ENCODE measurements at places on chromosomes 1 and 21. TPM values are rescaled to one million over a fixed set of nuclear protein-coding genes. Genes with fewer than 3 reads are reported as not detected.

DNA sequence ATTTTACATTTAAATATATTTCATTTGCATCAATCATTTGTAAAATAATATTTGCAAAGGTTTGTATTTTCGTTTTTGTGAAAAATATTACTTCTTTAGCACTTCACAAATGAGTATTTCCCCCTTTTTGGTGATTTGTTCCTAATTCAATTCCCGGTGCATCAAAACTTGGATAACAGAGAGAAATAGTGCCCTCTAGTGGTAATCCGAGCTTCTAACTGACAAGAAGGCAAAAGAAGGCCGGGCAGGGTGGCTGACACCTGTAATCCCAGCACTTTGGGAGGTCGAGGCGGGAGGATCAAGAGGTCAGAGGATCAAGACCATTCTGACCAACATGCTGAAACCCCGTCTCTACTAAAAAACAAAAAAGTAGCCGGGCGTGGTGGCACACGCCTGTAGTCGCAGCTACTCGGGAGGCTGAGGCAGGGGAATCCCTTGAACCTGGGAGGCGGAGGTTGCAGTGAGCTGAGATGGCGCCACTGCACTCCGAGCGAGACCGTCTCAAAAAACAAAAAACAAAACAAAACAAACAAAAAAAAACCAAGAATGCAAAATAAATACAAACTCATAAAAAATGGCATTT, 137.7 kb downstream of the COL11A1 start:
- no peaks in the 10 kb centered on the region for H3K27me3 ChIP-seq
- H3K36me3 ChIP-seq, result no peaks in the 10 kb centered on the region
- no peak overlapping the region for H3K4me3 ChIP-seq
- no peak for DNase-seq
- no peak overlapping the region for H3K27ac ChIP-seq
- H3K4me1 ChIP-seq, result no peaks in the 10 kb centered on the region

DNA sequence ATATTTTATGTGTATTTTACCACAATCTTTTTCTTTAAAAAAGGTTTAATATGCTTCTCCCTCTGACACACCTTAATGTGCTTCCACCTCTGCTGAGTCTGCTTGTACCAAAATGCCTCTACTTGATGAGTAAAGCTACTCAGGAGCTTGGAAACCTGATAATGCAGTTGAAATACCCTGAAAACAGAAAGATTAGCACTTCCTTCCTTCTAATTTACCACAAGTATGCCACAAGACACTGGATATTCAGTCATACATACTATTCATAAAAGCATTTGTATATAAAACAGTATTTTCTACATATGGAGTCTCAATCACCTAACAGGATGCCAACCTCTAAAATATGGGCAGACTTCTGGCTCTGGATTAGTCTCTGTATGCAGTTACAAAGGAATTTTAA, 55.0 kb downstream of the SLC35D1 start:
- H3K4me3 ChIP-seq, result no peak overlapping the region
- no peak for DNase-seq
- H3K27me3 ChIP-seq, result no peaks in the 10 kb centered on the region

DNA sequence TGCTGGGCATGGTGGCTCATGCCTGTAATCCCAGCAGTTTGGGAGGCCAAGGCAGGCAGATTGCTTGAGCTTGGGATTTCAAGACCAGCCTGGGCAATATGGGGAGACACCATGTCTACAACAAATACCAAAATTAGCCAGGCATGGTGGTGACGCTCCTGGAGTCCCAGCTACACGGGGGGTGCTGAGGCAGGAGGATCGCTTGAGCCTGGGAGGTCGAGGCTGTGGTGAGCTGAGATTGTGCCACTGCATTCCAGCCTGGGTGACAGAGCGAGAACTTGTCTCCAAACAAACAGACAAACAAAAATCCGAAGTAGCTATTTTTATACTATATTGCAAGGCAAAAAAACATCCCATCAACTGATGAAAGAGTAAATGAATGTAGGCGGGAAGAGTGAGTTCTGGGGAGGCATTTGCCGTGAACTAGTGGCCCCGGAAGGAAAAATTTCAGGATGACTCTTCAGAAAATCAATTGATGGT, 40.6 kb downstream of the NCMAP start:
- no peaks in the 10 kb centered on the region for H3K27me3 ChIP-seq
- no peak for DNase-seq
- no peaks in the 10 kb centered on the region for H3K36me3 ChIP-seq

DNA sequence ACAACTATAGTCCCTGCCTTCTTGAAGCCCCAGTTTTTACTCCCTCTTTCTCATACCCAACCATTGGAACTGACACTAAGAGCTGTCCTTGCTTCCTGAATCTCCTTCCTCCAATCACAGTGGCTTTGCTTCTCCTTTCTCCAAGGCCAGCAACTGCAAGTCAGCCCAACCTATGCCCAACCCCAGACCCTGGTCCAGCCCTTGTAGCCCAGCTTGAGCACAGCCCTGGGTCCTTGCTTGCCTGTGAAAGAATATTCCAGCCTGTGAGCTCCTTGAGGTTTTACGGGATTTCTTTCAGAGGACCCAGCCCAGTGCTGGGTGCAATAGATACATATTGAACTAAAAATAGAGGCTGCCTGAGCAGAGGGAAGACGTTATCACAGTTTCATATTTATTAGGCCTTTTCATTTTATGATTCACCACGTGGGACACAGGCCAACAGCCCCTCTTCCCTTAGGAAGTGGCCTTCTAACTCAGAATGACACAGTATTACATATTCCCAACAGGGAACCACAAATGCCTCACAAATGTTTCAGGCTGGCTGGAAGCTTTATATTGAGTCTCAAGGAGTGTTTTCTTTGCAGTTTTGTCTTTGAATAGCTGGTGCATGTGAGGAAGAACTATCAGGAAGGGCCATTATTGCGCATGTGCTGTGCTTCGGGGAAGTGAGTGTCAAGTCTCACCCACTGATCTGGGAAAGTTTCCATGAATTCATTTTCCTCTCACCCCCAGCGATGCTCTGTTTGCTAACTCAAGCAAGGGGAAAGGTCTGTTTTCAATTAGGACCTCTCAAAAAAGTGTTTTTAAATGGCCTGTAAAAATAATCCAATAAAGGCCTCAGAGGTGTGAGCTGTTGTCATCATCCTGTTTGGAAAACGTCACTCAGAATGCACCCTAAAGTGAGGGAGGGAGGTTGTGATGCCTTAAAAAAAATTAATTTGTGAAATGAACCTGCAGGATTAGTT, 92.3 kb upstream of the NFIA start:
- H3K27ac ChIP-seq, result peak overlapping the region; percentile 3
- no peak overlapping the region for H3K4me3 ChIP-seq
- DNase-seq, result no peak

DNA sequence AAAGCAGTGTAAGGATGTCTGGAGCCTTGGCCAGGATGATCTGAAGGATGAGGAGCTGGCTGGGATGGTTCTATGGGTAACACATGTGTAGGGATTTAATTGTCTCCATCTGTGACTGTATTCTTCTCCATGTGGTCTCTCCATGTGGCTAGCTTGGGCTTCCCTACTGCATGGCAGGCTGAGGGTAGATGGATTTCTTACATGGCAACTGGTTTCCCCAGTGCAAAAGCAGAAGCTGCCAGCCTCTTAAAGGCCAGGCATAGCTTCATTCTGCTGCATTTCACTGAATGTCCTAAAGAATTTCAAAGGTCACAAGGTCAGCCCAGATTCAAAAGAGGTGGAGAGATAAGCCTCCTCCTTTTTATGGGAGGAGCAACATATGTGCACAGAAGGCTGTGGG, 61.7 kb downstream of the XCL2 start:
- no peaks in the 10 kb centered on the region for H3K36me3 ChIP-seq
- DNase-seq, result no peak
- H3K27me3 ChIP-seq, result no peaks in the 10 kb centered on the region
- no peak overlapping the region for H3K27ac ChIP-seq
- no peak overlapping the region for H3K4me3 ChIP-seq
- H3K4me1 ChIP-seq, result peaks cover 5% of the 10 kb centered on the region

DNA sequence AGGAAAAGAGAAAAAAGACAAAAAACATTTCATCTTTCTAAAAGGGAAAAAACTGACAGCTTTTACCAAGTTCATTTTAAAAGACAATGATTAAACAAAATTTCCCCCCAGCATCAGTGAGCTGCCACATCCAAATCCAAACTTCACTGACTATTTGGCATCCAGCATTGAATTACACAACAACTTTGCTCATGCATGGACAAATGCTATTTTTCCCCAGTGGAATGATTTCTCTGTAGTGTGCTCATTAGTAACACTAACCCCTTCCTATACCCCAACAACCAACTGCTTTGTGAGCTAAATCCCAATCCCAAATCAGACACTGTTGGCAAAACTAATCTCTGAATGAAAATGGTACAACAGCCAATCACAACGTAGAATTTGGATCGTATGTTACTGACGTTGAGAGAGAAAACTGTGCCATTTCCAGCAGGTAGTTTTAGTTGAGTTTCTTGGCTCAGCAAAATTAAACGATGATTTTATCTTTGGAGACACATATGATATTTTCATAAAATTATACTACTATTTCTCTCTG, 37.9 kb downstream of the PIK3R3 start:
- no peaks in the 10 kb centered on the region for H3K36me3 ChIP-seq
- DNase-seq, result no peak
- H3K27me3 ChIP-seq, result no peaks in the 10 kb centered on the region
- no peaks in the 10 kb centered on the region for H3K4me1 ChIP-seq

- H3K36me3 ChIP-seq, result peaks cover 25% of the 10 kb centered on the region
- H3K4me1 ChIP-seq, result peaks cover 67% of the 10 kb centered on the region
- DNase-seq, result no peak
Observed at GRCh38 chr1:156154317-156154749, 948 bp downstream of the SEMA4A start.

DNA sequence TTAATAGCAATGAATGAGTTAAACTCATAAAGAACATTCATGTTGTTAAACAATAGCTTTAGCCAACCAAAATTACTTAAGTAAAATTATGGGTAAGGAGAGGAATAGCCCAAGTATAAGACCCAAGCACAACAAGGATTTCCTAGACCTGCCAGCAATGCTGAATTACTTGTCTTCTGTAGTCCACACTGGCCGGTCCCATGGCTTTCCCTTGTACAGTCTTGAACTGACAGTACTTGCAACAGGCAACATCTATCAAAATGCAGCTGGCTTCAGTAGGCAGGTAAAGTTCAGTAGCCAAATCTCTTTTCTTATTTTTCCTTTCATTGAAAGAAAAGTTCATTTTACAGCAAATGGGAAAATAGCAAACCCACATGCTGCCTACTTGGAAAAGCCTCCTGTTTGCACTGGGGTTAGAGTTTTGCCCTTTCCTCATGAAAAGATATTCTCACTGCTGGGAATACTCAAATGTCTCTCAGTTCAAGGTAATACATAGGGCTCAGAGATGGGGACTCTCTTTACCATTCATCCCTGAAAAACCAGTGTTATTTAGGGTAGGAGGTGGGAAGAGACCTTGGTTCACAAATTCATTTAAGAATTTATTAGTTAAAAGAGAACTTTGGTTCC, 222.8 kb downstream of the TTLL7 start:
- no peaks in the 10 kb centered on the region for H3K4me1 ChIP-seq
- H3K27me3 ChIP-seq, result no peaks in the 10 kb centered on the region
- DNase-seq, result no peak
- H3K27ac ChIP-seq, result no peak overlapping the region
- no peaks in the 10 kb centered on the region for H3K36me3 ChIP-seq
- H3K4me3 ChIP-seq, result no peak overlapping the region

GRCh38 chr1:1244192-1244811, 2.2 kb downstream of the C1QTNF12 start:
- H3K4me3 ChIP-seq, result no peak overlapping the region
- no peak overlapping the region for H3K27ac ChIP-seq
- no peak for DNase-seq
- peaks cover 11% of the 10 kb centered on the region for H3K4me1 ChIP-seq
- H3K36me3 ChIP-seq, result no peaks in the 10 kb centered on the region

- H3K4me3 ChIP-seq, result no peak overlapping the region
- DNase-seq, result no peak
- H3K36me3 ChIP-seq, result no peaks in the 10 kb centered on the region
- H3K4me1 ChIP-seq, result no peaks in the 10 kb centered on the region
Observed at GRCh38 chr21:25813917-25814316, 79.1 kb downstream of the GABPA start.

- H3K4me3 ChIP-seq, result no peak overlapping the region
- H3K4me1 ChIP-seq, result peaks cover 31% of the 10 kb centered on the region
- H3K27ac ChIP-seq, result no peak overlapping the region
- no peaks in the 10 kb centered on the region for H3K27me3 ChIP-seq
- no peaks in the 10 kb centered on the region for H3K36me3 ChIP-seq
Observed at GRCh38 chr21:43716376-43717165, 2.4 kb upstream of the PDXK start.

DNA sequence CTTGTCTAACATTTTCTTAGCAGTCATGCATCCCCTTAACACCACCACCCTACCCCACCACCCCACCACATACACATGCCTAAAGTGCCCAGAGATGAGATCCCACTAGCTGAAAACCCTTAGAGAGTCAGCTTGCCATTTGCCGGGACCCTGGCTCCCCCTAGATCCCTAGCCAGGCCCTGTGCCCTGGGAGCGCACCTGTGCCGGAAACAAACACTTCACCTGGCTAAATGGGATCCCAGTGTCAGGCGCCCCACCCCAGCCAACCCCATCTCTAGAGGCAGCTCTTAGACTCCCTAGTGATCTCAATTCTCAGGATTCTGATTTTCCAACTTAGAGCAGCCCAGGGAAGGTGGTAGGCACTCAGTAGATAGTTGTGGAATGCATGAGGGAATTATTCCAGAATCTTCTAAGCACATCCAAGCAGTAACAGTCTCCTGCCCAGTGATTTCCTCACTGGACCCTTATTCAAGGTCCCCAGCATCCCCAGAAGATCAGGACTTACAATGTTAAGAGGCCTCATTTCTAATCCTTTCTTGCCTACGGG, 105.2 kb downstream of the LAMC2 start:
- no peaks in the 10 kb centered on the region for H3K27me3 ChIP-seq
- no peak overlapping the region for H3K4me3 ChIP-seq
- no peaks in the 10 kb centered on the region for H3K4me1 ChIP-seq
- DNase-seq, result no peak
- H3K36me3 ChIP-seq, result no peaks in the 10 kb centered on the region

GRCh38 chr1:203480525-203481084, 5.0 kb downstream of the PRELP start:
- no peaks in the 10 kb centered on the region for H3K36me3 ChIP-seq
- H3K4me1 ChIP-seq, result peaks cover 5% of the 10 kb centered on the region
- no peaks in the 10 kb centered on the region for H3K27me3 ChIP-seq

- H3K36me3 ChIP-seq, result peaks cover 29% of the 10 kb centered on the region
- no peak overlapping the region for H3K27ac ChIP-seq
- no peaks in the 10 kb centered on the region for H3K27me3 ChIP-seq
- peaks cover 5% of the 10 kb centered on the region for H3K4me1 ChIP-seq
- no peak overlapping the region for H3K4me3 ChIP-seq
- no peak for DNase-seq
Observed at GRCh38 chr1:184827600-184828368, 73.1 kb upstream of the EDEM3 start.

The PLA2G2F gene
- not detected for total RNA-seq

The C8B gene
- 0.71 TPM for total RNA-seq

The FAM167B gene
- total RNA-seq, result 15.2 TPM

The LEPR gene
- 16.6 TPM for total RNA-seq

The FAM163A gene
- not detected for total RNA-seq

The TMEM269 gene
- not detected for total RNA-seq

The CCDC17 gene
- 16.2 TPM for total RNA-seq
